ENCODE measurements at places on chromosomes 6 and 20. TPM values are rescaled to one million over a fixed set of nuclear protein-coding genes. Genes with fewer than 3 reads are reported as not detected.

DNA sequence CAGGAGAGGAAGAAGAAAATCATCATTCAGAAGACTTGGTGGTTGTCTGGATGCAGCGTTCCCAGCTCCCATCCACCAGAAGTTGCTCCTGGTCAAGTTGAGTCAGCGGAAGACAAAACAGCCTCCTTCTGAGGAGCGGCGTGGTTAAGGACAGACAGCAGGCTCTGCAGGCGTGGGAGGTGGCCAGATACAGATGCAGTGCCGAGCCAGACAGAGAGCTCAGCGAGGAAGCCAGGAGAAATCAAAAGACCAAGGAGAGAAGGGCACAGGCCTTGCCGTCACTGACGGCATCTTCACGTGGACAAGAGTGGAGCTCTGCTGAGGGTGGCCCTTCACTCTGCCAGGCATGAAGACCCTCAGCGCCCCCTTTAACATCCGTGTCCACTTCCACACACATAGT, 158.5 kb downstream of the THBS2 start:
- DNase-seq: no peak

- no peak for DNase-seq
Measured at GRCh38 chr6:54992789-54993188, 146.2 kb downstream of the FAM83B start.

C20orf202 gene
- total RNA-seq: 0.33 TPM

- no peak for DNase-seq
Measured at GRCh38 chr6:136521427-136521826, 28.8 kb downstream of the MAP7 start.

DNA sequence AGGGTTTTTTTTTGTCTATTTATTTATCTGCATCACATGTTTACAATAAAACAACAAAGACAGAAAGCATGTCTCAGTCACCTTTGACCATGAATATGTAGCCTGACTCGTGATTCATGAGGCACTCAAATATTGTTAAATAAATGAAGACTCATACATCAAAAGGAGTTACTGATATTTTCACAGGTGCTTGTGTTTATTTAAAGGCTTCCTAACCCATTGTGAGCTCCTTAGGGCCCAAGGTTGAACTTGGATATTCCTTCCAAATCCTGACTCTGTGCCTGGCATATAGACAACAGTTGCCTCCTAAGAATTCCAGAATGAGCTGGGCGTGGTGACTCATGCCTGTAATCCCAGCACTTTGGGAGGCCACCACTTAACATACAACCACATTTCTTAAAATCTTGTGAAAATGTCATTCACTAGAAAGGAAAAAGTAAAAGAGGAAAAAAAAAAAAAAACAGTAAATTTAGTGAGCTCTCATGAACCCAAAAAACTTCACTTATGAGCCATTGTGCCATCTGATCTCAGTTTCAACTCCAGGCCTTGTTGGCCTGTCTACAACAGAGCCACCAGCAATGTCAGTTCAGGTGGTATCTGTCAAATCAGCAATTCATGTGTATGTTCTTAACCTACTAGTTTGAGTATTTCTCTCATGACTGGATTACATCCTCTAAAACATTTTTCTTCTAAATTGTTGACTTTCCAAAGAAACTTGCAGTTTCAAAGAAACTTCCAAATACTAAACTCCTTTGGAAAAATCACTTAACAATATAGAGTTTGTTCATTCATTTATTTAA, 162.7 kb upstream of the MARCKS start:
- no peak for DNase-seq

PROKR2 gene
- total RNA-seq: not detected

DNA sequence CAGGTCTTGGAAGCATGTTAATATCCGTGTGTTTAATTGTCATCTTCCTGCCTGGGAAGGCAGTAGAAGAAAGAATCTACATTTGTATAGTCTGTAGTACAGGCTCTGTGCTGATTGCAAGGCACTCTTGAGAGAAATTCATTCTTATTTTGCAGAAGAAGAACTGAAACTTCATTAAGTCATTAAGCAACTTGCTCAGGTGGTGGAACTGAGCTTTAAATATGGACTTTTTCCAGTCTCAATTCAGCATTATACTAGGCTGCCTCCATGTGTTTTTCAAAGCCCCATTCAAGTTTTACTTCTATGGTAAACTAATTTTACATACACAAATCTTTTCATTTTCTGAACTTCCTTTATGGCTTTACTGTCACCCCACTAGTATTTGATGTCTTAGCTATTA, 18.7 kb downstream of the ZNF451 start:
- DNase-seq: no peak

CCN6 gene
- not detected for total RNA-seq
